ENCODE measurements at places on chromosomes 3 and 15.

- DNase-seq: no peak
Observed at GRCh38 chr3:115710799-115711198, 87.5 kb downstream of the GAP43 start.

DNA sequence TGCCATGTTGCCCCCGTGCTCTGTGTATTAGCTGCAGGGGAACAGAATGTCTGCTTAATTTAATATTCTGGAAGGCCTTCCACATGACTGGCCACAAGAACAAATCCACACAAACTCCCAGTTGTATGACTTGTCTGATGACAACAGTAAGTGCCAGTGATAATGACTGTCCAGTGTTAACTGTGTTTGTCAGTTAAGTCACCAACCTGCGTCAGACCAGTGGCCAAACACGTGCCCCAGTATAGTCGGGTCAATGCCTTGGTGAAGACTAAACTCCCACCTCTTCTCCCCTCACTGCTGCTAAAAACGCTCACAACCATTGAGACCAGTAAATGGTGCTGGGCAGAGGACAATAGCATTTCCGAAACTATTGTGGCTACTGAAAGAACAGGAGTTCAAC, 9.8 kb upstream of the ATP13A5 start:
- DNase-seq: no peak

GRCh38 chr15:94930960-94931359, 699.6 kb downstream of the MCTP2 start:
- DNase-seq: no peak

DNA sequence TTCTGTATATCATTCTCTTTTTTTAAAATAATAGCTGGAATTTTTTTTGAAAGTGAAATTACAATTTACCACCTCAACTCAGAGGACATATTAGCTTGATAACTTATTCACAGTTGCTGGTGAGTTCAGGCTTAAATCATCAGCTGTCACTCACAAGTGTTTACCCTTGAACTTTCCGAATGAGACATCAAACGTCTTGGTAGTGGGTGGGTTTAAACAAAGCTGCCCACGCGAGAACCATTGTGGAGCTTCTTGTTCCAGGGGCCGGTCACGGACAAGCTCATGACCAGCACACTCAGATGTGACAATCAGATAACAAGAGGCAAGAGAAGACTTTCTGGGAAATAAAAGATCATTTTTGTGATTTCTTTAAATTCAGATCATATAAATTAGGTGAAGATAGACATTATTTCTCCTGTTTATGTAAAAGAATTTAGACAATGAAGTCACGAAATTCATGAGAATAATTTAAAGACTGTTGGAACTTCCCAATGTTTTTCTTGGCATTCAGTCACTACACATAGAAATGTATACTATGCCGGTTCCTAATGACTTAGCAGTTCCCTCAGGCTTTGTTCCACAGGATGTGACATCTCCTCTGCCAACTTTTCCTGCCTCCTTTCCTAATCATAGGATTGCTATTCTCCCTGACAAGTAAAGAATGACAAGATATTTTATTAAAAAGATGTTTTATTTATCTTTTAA, 29.3 kb downstream of the BTD start:
- peak; percentile 30 for DNase-seq

DNA sequence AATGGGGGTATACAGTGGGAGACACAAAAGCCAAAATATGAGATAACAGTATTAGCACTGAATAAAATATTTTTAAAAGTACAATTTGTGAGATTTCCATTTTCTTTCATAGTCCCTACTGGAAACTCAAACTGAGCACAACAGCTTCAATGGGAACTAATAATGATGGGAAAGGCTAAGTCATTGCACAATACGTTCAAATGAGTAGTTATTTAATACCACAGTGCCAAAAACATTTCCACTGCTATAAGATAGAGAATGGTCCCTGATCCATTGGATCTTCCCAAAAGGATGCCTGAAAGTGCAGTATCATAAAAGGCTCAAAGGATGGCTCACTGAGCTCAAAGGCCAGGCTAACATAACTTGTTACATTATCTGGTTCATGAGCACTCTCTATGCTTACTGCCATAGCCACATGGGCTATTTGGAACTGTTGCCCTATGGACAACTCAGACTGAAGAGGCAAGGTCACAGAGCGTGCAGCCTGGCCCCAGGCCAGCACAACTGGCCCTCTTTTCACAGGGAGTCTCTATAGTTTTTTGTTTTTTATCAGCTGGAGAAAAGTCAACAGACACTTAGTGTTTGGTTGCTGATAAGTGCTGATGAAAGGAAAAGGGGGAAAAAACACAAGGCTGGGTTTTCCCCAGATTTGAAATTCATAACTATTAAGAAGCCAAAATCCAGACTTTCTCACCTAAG, 54.1 kb upstream of the PPIB start:
- DNase-seq: no peak

DNA sequence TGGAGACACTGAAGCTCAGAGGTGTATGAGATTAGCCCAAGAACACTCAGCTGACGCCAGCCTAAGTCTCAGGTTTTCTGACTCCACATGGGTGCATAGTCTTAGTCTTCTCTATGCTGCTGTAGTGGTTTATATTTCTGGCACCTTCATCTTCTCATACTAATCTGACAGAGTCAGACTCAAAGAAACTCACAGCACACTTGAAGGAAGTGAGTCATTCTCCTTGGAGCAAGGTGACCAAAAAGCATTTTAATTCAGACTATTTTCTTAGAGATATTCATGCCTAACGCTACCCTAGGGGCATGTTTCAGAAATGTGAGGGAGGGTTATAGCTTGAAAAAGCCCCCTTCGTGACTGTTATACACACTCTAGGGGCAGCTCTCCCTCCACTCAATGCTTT, 775.3 kb upstream of the ARPP21 start:
- peak; percentile 3 for DNase-seq

DNA sequence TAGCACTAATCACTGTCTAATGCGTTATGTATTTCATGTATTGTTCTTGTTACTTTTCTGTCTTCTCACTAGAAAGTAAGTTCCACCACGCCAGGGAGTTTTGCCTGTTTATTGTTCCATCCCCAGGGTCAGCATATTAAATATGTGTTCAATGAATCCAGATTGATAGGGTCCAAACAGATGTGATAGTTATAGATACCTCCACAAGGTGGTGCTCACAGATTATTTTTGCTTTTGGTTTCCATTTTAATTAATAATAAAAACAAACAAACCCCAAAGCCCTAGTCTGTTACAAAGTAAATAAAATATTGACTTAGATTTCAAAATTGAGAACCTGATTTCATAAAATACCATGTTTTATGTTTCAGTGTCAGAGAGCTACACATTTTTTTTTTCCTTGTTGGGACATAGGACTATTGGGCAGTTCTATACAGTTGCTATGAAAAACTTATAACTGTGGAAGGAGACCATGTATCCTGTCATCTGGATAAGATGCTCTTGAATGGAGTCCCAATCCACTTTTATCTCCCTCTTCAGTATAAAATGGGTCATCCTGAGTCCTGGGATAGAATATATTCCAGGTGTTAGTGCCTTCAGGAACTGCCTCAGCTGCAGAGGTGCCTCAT, 12.4 kb downstream of the OTOL1 start:
- DNase-seq: peak; percentile 30

DNA sequence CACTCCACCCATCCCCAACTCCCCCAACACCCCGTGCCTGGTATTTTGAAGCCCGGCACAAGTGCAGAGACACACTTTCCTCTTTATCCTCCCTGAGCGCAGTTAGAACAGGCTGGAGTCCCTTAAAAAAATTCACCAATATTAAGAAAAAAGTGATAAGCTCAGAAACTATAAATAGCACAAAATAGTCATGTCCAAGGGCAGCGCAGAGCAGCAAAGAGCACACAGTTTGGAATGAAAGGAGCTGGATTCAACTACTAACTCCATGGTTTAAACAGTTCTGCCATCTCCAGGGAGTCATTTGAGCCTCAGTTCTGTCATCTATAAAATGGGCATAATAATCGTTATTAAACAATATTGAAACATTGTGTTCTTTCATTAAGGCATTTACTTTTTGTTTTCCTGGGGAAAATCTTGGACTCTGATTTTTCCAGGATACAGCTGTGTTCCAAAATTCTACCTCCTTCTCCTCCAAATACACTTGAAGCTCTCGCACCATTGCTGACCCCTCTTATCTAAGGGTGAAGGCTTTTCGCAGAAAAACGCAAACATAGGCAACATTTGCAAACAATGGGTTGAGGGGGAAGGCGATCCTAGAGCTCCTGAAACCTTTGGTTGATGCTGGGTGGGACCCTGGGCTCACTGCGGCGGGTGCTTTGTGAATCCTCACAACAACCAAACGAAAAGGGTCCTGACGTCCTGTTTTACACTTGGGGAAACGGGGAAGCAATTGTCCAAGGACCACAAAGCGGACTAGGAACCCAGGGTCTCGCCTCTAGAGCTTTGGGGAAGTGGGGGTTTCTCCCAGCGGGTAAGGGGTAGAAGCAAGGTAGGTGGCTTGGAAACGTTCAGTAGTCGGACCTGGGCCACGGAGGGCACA, 41.8 kb downstream of the EPHB3 start:
- DNase-seq: no peak

- DNase-seq: no peak
Observed at GRCh38 chr3:111596328-111596727, 1.2 kb upstream of the ZBED2 start.
